CD4-positive, alpha-beta T cell (primary cell): ENCODE measurements at places on chromosomes 16 and 17.
A peak's percentile ranks its signal among the peaks of the same experiment; 100 is the strongest.

DNA sequence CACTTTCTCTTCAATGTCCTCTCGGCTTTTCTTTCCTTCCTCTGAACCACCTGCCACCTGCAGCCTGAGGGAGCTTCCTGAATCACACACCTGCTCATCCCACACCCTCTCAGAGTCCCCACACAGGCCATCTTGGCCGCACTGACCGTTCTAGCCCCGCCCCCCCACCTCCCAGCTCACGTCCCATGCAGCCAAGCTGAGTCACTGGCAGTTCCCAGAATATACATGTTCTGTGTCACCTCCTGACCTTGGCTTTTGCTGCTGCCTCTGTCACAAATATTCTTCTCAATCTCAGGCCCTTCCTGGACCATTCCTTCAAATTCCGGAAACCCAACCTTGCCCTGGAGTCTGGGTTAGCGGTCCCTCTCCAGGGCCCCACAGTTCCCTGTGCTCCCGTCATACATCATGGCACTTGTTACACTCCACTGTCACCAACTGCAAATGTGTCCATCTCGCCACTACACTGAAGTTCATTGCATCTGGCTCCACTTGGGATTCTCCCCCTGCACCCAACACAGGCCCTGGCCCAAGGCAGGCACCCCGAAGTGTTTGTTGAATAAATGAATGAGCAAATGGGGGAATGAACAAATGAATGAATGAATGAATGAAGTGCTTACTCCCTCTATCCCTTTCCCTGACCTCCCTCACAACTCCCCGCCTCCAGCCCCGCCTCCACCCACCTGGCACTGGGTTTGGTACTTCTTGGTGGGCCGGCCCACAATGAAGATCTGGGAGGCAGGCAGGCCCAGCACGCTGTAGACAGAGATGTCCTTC is 12.8 kb downstream of the PIMREG start:
- DNase-seq: no peak

- DNase-seq: no peak
These were observed 716 bp downstream of the TK1 start for GRCh38 chr17:78185981-78186691.

DNA sequence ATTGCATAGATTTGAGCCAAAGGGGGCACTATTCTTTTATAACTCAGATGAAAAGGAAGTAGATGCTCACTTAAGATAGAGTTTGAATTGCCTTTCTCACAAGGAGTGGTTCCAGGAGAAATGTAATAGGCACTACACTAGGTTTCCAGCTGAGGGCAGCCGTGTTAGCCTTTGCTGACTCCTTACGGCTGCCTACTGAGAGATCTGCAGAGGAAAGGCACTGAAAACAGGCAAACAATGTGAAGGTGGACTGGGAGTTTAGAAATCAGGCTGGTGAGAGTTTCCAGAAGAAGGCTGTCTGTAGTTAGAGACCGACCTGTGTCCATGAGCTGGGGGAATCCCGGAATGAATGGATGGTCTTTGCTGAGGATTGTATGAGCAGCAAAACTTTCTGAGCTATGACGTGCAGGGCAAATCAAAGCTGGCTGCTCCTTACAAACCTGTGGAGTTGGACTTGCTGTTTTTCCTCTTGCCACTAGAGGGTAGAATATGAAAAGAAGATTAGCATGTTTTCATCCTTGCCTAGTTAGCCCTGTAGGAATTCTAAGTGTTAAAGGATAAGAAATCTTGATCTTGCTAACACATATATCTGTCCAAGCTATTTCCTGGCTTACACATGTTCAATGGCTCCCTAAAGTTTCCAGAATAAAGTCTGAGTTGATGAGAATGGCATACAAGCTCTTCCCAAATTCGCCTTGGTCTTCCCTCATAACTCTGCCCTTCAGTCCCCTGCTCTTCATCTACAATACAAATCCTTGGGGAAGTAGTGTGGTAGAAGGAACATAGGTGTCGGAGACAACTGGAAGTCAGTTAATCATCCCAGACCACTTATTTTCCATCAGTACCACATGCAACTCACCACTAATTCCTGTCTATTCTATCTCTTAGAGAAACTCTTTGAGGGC is 20.1 kb upstream of the TAOK1 start:
- DNase-seq: peak; percentile 56

- no peak for DNase-seq
These were observed 834 bp downstream of the CDH8 start for GRCh38 chr16:62035115-62036092.

DNA sequence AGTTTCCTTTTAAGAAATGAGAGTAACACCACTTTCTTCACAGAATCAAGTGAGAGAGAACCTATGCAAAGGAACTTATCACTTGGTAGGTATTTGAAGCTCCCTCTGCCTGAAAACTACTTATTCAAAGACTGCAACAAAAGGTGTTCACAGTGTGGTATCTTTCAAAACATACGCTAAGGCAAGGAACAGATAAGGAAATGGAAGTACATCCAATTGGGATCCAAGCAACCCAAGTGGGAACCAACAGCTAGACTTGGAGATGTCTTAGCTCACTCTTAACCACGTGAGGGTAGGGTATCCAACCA is 431 bp upstream of the PPM1E start:
- DNase-seq: no peak

DNA sequence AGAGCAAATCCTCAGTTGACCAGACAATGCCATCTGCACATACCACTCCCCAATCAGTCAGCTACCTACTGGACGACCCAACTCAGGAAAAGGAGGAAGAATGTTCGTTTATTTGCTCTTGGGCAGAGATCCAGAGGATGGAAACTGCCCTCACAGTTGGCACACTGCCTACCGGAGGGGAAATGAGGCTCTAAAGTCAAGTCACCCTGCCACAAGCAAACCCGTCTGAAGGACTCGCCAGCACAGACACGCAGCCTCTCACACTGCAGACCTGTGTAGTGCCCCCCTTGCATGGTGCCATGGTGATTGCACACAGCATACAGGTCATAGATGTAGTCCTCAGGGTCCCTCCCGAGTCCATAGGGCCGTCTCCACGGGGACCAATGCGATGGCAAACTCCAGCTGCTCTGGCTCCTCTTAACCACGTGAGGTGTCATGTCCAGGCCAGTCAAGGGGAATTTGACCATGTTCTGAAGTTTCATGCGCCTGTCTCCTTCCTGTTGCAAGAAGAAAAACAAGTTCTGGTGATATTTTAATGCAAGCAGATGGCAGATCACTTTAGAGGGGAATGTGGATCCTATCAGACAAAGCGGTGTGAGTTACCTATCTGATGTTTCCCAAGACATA is 69.5 kb downstream of the USP31 start:
- DNase-seq: no peak

GRCh38 chr17:15926039-15926740 is 18.7 kb upstream of the ADORA2B start:
- no peak for DNase-seq
